ENCODE measurements at places on chromosomes 11 and 22.

GRCh38 chr11:13160806-13161205 is 116.8 kb upstream of the BMAL1 start:
- no peak for DNase-seq

GRCh38 chr22:17774926-17775685 is 837 bp upstream of the BID start:
- no peak for DNase-seq

DNA sequence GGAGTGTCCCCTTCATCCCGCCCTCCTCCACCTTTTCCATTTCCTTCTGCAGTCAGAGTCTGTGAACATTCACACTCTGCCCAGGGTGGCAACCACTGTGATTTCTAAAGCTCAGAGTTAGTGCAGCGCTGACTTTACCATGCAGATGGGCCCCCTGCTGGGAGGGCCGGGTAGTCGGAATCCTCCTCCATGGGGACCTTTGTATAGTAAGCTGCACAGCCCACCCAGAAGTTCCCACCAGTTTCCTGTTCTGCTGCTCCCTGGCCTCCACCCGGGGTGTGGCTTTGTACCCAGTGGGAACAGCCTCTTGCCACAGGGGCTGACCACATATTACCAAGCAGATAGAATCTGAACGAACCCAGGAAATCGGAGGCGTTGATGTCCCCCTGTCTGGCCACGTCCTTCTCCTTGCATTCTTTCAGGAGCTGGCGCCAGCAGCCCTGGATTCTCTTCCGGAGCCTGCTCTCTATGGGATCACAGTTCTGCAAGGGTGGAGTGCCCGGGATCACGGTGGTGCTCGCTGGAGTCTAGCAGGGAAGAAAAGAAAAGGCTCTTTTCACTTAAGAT is 125.3 kb downstream of the MPPED1 start:
- DNase-seq = no peak

DNA sequence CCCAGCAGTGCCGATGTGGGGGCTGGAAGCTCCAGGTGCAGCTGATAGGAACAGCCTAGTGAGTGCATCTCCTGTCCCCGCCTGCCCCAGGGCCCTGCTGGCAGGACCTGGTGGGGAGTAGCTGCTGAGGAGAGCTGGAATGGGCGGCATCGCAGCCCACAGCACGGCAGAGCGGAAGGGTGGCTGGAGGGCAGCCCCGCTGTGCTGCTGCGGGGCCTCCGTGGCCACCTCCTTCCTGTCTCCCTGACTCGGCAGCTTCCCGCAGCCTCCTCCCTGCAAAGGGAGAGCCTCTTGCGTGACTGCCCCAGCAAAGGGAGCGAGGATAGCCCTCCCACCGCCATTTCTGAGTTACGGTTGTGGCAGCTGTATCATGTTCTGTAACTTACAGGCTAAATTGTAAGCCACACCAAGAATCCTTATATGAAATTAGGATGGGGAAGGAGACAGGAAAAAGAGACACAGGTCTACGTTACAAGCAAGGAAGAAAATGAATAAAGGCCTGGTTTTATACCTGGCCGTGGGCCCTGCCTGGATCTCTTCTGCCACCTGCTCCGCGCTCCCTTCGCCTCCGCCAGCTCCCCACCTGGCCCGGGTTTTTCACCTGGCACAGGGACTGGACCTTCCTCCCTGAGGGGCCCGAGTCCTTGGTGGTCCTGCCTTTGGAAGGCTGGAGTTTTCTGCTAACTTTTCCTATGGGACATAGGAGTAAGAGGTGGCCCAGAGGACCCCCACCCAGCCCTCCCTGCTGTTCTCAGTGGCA is 10.0 kb downstream of the TPCN2 start:
- DNase-seq = no peak

DNA sequence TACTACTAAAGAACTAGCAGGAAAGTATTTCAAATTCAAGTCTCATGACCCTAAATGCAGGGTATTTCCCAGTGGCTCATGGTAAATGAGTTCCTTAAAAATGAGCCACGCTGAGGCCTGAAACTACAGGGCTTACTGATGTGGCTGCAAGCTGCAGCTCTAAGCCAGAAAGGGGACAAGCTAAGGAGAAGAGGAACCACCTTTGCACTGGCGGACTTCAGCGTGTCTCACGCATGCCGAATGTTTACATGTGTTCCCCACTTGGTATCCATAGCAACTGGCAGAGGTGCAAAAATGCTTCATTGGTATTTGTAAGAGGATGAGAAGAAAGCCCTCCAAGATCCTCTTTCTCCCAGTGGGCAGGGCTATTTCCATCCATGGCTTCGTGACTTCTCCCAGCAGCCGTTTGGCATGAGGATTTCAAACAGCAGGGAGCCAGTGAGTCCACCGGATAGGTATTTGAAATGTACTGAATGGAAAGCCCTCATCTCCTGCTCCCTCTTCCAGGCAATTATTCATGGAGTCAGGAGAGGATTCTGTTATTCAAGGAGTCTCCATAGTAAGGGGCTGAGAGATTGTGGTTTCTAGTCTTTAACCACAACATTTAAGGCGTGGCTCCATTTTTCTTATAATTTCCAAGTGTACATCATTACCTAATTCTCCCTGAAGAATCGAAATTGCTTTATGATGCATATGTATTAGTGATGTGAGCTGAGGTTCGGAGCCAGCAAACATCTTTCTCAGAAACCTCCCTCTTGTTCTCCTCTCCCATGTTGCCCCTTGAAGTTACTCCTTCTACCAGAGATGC is 55.3 kb upstream of the CD44 start:
- DNase-seq = no peak

DNA sequence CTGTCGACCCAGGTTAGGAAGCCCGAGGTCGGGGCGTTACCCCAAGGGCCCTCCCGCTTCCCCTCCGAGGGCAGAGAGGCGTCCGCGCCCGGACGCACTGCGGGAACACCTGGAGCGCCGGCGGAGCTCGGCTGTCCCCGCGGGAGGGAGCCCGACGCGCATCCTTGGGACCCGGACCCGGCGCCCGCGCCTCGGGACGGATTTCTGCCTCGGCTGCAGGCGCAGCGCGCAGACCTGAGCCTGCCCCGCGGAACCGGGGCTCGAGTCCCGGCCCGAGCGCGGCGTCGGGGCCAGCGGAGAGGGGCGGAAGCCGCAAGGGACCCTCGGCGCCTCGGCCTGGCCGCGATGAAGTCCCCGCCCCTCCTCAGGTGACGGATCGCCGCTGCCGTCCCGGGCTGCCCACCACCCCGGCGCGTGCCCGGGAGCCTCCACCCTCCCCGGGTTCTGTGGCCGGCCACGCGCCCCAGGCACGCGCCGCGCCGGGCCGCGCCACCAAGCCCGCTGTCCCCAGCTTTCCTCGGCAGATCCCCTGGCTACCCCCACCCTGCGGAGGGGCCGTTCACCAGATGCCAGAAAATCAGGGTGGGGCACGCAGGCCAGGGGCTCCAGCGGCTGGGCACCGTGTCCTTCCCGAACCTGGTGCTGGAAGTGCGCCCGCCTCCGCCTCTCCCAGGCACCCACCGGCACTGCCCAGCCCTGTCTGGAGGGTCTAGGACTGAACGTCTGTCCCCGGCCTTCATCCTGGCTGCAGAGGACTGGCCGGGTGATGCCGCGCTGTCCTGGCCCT is 410 bp downstream of the GLB1L3 start:
- no peak for DNase-seq

- DNase-seq = no peak
Observed at GRCh38 chr11:132959693-132960092, 572.6 kb downstream of the OPCML start.

DNA sequence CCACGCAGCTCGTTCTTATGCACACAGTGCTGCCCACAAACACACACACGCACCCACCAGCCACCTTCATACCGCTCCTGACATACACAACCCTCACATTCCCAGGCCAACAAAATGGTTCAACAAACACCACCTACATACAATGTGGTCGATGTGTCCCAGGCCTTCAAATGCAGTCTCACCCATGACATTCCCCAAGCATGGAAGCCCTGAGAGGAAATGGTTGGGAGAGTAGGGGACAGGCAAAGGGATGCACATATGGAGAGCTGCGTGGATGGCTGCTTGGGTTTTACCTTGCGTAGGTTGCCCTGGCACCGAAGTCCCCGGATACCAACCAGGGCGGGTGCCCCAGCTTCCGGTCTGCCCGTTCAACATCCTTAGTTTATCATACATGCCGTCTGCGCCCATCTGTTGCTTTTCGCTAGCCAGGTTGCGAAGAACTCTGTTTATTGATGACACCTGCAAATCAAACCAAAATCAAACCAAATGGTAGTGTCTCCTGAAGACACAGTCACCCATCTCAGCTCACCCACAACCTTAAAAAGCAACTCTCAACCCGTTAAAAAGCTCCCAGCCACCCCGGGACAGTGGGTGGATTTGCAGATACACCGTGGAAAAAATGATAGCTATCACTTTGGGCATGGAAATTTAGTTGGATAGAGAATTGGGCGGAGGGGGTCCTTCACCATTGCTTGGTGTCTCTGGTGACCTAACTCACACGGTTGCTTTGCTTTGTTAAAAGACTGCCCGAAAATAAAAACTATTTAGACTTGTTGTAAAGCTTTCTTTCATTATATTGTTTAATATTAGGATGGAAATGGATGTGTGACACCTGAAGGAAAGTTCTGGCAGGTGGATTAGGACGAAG is 10.5 kb downstream of the PAX6 start:
- no peak for DNase-seq

DNA sequence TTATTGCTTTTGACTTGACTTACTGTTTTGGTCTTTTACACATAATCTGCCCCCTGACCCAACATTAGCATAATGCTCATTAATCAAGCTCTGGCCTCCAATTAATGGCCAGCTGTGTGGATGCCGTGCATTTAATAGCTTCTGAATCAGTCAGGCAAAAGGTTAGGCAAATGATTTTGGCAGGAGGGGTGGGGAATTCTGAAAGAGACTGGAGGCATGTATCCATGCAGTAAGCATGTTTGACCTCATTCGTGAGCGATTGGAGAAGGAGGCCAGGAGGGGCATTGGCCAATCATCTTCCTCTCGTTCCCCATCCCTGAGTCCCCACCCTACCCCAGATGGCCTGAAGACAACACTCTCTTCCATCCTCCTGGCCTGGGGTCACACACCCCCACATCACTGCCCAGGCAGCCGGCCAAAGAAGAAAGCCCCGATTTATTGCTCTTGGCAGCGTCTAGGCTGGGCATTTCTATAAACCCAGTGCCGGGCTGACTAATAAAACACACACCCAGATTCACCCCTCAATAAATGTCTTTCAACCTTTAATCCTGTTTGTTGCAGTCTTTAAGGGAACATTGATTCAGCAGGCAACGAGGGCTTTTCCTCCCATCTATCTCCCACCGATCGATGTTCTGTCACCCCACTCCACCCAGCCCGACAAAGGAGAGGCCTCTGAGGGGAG is 150.0 kb downstream of the OPCML start:
- DNase-seq = no peak

DNA sequence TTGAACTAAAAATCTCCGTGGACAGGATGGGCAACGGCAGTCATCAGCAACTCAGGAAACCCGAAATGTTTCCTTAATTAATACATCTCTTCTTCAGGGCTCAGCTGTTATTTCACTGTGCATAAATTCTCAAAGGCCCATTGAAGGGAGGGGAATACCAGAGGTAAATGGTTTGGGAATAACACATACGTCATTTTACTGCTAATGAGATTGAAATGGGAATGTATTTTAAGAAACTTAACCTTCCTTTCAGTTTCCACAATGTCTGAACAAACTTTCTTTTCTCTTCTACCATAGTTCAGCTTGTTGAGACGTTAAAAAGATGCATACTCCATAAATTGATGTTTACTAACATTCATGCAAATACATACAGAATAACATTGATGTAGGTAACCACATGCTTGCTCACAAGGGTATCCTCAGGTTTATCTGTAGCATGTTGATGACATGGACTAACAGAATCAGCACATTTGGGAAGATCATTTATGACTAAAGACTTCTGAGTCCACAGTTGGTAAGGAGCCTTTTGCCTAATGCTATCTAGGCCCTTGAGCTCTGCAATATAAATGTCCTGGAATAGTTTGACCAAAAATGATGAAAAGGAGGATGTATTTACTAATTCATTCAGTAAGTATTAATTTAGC is 7.7 kb upstream of the PRRG4 start:
- no peak for DNase-seq

DNA sequence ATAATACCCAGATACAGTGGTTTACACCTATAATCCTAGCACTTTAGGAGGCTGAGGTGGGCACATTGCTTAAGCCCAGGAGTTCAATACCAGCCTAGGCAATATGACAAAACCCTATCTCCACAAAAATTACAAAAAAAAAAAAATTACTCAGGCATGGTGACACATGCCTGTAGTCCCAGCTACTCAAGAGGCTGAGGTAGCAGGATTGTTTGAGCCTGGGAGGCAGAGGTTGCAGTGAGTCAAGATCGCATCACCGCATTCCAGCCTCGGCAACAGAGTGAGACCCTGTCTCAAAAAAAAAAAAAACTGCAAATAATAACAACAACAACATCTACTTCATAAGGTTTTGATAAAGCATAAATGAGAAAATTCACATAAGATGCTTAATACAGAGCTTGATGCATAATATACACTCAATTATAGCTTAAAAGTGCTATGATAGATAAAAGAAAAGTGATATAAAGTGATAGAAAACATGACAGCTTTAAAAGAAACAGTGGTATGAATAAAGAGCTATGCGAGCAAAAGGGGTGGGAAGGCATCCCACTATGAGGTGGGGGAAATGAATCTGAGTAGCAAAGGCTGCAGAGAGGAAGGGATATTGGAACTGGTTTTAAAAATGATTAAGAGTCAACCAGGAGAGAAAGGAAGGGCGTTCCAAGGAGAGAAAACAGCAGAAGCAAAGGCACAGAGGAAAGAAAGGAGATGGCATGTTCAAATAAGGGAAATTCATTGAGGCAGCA is 197.6 kb downstream of the KIF18A start:
- no peak for DNase-seq

GRCh38 chr22:41459431-41459830 is 9.1 kb downstream of the PHF5A start:
- DNase-seq = no peak

DNA sequence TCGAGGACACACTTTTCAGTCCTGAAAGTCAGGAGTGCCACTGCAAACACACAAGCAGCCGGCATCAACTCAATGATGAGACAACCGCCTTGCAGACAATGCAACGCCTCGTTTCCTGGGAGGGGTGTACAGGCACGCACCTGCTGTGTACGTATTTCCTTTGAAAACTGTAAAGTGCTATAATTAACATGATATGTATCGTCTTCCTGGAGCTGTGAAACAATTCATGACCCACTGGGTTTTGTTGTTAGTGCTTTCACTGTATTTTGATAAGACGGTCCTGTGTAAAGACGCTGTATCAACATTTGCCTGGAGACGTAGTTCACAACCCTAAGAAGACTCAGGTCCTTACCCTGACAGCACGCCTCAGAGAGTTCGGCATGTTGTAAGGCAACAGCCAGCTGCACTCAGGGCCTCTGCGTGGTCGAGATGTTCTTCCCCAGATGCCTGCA is 105.7 kb upstream of the ANO1 start:
- DNase-seq = no peak

DNA sequence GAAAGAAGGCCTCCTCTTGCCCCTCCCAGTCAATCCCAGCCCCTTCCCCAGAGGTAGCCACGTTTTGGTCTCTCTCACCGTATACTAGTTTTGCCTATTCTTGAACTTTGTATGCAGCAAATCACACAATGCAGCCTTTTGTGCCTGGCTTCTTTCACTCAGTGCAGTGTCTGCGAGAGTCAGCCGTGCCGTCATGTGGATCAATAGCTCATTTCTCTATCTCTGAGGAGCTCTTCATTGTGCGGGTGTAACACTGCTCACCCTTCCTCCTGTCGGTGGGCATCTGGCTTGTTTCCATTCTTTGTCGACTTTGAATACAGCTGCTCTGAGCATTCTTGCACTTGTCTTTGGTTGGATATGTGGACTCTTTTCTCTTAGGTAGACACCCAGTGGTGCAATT is 146.5 kb downstream of the CACNA1I start:
- no peak for DNase-seq
